ENCODE measurements at places on chromosomes 12 and 14. TPM values are rescaled to one million over a fixed set of nuclear protein-coding genes. Genes with fewer than 3 reads are reported as not detected.

DNA sequence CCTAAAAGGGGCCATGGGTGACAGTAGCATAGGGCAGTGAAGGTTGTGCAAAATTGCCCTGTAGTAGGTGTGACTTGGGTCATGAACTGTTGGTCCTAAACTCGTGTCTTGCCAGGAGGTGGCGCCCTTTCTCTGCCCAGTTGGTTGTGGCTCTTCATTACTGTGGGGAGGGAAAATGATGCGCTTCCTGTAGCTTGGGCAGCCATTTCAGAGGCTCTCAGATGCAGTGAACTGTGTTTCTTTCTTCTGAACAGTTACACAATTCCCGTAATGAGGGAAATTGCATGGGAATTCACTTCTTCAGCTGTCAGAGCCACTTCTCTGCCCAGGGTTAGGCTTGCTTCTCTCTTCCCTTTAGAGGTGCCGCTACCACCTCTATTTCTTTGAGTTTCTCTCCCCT lies 148.1 kb upstream of the NRXN3 start:
- DNase-seq = peak; percentile 5

- DNase-seq = no peak
Measured at GRCh38 chr12:59844750-59845149, 248.9 kb downstream of the SLC16A7 start.

NAV3 gene
- 7.5 TPM for polyA plus RNA-seq

DNA sequence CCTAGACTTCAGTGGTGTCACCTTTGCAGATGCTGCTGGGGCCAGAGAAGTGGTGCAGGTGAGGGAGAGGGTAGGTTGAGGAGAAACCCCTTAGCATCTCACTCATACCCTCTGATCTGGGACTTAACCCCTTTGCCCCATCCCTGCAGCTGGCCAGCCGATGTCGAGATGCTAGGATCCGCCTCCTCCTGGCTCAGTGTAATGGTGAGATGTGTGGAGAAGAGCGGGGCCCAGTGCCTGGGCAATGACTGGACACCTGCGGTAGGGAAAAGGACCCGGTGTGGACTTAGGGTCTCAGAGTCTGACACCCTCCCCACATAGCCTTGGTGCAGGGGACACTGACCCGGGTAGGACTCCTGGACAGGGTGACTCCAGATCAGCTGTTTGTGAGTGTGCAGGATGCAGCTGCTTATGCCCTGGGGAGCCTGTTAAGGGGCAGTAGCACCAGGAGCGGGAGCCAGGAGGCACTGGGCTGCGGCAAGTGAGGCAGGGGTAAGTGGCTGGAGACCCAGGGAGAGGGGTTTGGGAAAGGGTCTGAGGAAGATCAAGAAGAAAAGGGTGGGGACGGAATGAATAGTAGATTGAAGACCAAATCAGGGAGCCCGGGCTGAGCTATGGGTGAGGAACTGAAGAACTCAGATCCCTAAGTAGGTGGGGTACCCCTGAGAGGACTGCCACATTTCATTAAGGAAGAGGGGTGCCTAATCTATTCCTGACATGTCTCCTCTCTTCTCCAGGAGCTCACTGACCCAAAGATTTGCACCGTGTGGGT lies 7.6 kb downstream of the B4GALNT1 start:
- no peak for DNase-seq

DNA sequence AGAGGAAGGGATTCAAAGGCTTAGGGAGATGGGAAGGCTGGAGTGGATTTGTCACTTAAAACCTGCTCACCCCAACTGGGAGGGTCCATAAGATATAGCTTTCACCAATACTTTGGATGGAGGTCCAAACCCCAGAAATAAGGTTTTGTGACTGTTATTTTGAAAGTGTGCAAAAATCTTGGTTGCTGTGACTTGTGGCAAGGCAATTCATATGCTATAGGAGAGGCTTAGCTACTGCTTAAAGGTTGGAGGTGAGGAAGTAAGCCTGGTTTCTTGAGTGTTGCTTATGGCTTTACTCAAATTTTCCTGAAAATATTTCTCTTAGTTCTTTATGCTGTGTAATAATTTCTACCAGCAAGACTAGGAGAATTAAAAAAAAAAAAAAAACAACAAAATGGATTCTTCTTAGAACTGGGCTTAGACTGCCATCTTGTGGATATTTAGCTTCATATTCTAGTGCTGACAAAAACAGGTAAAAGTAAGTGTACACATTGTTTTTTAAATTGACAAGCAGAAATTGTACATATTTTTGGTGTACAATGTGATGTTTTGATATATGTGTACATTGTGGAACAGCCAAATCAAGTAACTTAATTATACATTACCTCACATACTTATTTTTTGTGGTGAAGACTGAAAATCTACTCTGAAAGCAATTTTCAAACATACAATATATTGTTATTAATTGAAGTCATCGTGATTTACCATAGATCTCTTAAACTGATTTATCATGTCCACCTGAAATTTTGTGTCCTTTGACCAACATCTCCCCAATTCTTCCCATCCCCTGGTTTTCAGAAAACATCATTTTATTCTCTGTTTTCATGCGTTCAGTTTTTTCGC lies 23.0 kb downstream of the PDE6H start:
- DNase-seq = peak; percentile 43

DDX51 gene
- 10.5 TPM for polyA plus RNA-seq

- DNase-seq = no peak
Measured at GRCh38 chr14:63960926-63961567, 108.2 kb downstream of the SYNE2 start.

SERPINA10 gene
- 0.22 TPM for polyA plus RNA-seq

DNA sequence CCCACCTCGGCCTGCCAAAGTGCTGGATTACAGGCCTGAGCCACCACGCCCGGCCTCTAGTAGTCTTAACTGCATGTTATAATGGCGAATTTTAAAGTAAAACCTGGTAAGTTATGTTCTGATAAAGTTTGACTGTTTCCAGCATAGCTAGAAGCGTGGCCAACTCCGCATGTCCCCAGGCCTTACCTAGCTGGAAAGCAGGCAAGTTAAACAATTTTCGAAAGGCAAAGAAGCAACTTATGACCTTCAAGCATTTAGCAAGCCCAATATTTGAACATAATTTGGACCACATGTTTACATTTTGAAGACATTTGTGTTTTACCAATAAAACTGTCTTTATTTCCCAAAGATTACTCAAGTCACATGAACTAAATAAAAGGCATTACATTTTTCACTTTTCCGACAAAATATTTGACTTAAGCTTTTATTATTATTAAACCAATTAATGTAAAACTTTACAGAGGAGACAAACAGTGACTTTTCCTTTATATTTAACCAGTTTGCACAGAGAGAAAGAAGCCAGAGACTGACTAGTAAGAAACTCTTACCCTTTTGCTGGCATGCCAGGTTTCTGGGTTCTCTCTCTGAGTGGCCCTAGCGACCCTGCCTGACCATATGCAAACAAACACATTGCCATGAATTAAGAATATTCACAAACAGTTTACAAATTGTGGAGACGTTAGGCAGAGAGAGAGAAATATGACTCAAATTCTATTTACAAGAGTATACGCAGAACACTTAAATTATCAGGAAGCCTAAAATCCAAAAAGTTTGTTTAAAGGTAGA lies 106.3 kb downstream of the RIN3 start:
- DNase-seq = no peak

- no peak for DNase-seq
Measured at GRCh38 chr12:15276088-15276698, 46.1 kb upstream of the PTPRO start.

LALBA gene
- not detected for polyA plus RNA-seq

GRCh38 chr14:55446833-55447232 lies 6.4 kb upstream of the TBPL2 start:
- DNase-seq = no peak

DNA sequence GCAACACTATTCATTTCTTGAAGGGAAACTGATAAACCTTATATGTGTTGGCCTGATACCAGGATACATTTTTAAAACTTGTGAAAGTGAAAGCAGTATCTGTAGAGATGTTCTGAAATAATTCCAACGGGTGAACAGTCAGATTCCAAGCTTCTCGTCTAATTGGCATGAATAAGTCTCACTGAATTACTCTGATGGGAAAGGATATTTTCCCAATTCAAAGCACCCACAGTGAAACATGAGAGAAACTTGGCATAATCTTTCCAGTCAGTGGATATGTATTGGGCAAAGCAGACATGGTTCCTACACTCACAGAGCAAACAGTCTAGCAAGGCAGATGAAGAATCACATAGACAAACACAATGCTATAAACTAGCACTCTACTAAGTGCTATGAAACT lies 413.1 kb downstream of the MED13L start:
- no peak for DNase-seq

SYCP3 gene
- 0.21 TPM for polyA plus RNA-seq

DNA sequence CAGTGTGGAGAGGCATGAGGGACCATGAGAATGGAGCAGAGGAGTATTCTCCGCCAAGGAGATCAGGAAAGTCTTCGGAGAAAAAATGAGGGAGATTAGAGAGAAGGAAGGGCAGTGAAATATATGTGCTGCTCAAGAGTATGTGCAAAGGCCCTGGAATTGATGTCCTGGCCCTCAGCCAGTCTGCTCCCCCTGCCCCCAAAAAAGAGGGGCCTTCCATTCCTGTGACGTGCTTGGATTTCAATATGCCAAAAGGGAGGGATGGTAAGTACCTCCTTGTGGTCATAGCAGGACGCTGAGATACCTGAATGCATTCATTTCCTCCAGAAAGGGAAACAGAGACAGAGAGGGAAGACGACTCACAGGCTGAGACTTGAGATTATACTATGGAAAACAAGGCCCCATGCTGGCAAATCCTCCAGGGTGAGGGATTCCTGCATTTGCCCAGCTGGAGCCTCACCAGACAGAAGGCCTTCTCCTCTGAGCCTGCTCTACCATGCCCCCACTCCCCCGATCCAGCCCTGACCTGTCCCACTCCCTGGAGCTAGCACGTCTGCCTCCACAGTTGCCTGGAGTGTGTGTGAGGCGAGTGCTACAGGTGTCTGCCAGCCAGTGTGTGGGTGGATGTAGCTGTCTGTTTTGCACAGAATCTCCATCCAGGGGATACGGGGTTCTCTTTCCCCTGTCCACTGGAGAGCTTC lies 3.9 kb upstream of the RARG start:
- no peak for DNase-seq

VAMP1 gene
- 10.4 TPM for polyA plus RNA-seq

GRCh38 chr12:102962532-102962931 lies 5.1 kb downstream of the ASCL1 start:
- DNase-seq = no peak

C1S gene
- polyA plus RNA-seq = 60.7 TPM

- no peak for DNase-seq
Measured at GRCh38 chr12:118544569-118544968, 168.2 kb downstream of the SUDS3 start.

DNA sequence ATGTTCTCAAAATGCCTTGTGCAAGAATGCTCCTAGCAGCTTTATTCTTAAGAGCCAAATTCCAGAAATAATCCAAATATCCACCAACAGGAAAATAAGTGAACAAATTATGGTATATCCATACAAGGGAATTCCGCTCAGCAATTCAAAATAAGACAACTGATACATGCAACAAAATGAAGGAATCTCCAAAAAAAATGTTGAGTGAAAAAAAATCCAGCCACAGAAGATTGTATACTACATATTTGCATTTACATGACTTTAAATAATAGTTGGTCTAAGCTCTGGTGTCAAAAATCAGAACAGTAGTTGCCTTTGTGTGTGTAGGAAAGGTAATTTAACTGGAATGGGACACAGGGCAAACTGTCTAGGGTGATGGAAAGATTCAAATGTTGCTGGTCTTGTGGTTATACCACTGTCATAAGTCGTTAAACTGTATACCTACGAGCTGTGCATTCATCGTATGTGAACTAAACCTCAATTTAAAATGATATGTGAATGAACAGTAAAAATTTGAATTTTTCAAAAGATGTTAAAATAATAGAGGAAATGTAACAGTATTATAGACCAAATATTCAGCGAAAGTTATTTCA lies 3.2 kb downstream of the CD69 start:
- no peak for DNase-seq

SIRT4 gene
- 3.3 TPM for polyA plus RNA-seq

- no peak for DNase-seq
Measured at GRCh38 chr12:105492591-105493545, 162.4 kb downstream of the C12orf75 start.

PDE3A gene
- polyA plus RNA-seq = 25.9 TPM

- no peak for DNase-seq
Measured at GRCh38 chr14:69039288-69039628, 60.2 kb upstream of the ACTN1 start.

- no peak for DNase-seq
Measured at GRCh38 chr14:105601360-105602242, 75.2 kb downstream of the TMEM121 start.
